ENCODE measurements at places on chromosomes 11 and 22. TPM values are rescaled to one million over a fixed set of nuclear protein-coding genes. Genes with fewer than 3 reads are reported as not detected.

ARHGAP8 gene
- total RNA-seq = 7.1 TPM

FERMT3 gene
- 182 TPM for total RNA-seq

FOXR1 gene
- total RNA-seq = not detected

NNMT gene
- total RNA-seq = not detected

LRRC74B gene
- total RNA-seq = 0.10 TPM

MICALL1 gene
- 21.9 TPM for total RNA-seq

All from T-helper 17 cell (primary cell).